Brain pericyte (primary cell): ENCODE measurements at places on chromosomes 7 and 10.
A peak's percentile ranks its signal among the peaks of the same experiment; 100 is the strongest.

DNA sequence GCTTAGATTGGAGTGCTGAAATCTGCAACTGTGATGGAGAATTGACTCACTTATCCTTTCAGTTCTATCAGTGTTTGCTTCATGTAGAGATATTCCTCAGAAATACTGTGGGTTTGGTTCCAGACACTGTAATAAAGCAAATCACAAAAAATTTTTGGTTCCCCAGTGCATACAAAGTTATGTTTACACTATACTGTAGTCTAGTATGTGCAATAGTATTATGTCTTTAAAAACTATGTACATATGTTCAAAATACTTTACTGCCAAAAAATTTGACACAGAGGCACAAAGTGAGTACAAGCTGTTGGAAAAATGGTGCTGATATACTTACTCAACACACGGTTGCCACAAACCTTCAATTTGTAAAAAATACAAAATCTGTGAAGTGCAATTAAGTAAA, 112.5 kb downstream of the EPC1 start:
- DNase-seq: no peak

GRCh38 chr7:5472432-5473315, 49.0 kb upstream of the TNRC18 start:
- DNase-seq: no peak

- DNase-seq: no peak
Observed at GRCh38 chr10:24430591-24430990, 221.7 kb downstream of the KIAA1217 start.

DNA sequence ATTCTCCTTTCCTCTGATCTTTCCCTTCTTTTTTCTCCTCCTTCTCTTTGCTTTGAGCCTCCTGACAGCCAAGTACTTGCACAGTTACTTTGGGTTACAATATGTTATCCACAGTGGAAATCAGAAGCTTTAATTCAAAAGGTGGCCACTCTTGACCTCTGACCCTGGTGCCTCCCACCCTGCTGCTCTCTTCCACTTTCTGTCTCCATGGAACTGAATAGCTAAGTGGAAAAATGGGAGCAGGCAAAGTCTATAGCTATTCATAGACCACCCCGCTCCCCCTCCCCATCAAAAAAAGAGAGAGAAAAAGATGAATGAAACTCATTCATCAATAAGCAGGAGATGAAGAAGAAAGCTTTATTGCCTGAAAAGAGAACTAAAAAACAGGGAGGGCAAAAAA, 39.4 kb downstream of the PTN start:
- DNase-seq: no peak

DNA sequence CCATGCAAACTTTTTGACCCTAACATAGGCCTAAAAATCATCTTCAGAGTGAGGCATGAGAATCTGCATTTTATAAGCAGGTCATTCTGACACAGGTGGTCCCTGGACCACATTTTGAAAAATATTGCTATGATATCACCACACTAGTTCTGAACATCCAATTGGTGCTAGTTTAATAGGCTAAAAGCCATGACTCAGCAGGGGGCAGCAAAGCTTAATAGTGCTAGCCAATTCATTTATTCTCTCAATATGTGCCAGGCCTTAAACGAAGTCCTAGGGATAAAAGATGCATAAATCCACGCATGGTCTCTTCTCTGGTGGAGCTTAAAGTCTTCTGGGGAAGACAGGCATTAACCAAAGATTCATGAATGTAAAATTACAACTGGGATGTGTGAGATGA, 10.2 kb upstream of the SLC25A28 start:
- DNase-seq: no peak

GRCh38 chr7:29189743-29190201, 4.8 kb upstream of the CHN2 start:
- DNase-seq: no peak

GRCh38 chr10:43940898-43941837, 292.5 kb upstream of the ZNF32 start:
- DNase-seq: no peak

GRCh38 chr10:124105594-124105993, 12.2 kb upstream of the CHST15 start:
- no peak for DNase-seq

DNA sequence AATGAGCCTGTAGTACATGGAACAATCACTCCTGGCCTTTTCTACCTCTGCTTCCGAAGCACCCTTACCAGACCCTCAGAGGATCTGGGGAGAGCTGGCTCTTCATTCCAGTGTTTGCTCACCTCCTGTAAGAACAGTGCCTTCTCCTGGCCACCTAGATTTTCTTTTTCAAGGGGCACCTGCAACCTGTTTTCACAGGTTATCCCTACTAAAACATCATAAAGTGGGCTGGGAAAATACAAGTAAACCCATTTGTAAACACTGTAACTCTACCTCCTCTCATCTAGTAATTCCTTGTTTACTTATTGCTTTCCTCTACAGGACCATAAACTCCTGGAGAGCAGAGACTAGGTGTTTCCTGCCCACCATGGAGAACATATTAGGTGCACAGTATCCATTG, 1.1 kb downstream of the PIK3AP1 start:
- DNase-seq: no peak

GRCh38 chr10:100100651-100101184, 19.0 kb upstream of the CPN1 start:
- no peak for DNase-seq

DNA sequence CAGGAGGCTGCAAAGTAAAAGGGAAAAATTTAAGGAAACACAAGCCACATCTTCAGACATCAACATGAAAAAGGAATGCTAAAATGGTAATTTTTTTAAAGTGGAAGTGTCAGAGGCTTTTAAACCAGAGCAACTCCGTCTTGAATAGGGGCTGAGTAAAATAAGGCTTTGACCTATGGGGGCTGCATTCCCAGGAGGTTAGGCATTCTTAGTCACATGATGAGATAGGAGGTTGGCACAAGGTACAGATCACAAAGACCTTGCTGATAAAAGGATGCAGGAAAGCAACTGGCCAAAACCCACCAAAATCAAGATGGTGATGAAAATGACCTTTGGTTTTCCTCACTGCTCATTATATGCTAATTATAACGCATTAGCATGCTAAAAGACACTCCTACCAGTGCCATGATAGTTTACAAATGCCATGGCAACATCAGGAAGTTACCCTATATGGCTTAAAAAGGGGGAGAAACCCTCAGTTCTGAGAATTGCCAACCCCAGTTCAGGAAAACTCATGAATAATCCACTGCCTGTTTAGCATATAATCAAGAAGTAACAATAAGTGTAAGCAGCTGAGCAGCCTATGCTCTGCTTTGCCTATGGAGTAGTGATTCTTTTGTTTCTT, 128.3 kb downstream of the SKAP2 start:
- DNase-seq: no peak

DNA sequence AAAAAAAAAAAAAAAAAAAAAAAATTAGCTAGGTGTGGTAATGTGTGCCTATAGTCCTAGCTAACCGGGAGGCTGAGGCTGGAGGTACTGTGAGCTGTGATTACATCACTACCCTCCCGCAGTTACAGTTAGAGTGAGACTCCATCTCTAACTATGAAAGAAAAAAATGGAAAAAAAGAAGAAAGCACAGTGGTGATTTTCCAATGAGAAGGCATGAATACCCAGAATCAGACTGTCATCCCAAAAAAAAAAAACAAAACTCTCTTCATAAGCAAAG, 269.9 kb upstream of the MKLN1 start:
- DNase-seq: no peak

- DNase-seq: no peak
Observed at GRCh38 chr7:13708670-13709069, 280.8 kb downstream of the ETV1 start.

GRCh38 chr7:130476297-130477150, 15.4 kb upstream of the MEST start:
- no peak for DNase-seq

GRCh38 chr10:132507409-132507955, 30.1 kb upstream of the INPP5A start:
- DNase-seq: no peak

DNA sequence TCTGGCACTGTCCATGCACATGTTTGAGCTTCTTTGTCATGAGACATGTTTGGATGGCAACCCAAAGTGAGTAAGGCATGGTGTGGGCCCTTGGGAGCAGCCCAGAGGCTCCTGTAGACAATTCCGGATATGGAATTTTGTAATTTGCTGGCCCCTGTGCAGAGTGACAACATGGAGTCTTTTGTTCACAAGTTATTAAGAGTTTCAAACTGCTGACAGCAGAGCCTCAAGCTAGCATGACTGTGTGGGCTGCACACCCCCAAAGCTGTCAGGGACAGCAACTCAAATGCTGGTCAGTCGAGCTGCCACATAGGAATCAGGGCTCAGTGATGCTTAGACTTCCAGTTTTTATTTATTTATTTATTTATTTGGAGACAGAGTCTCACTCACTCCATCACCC, 7.0 kb upstream of the MYL7 start:
- DNase-seq: no peak

- DNase-seq: no peak
Observed at GRCh38 chr10:30536578-30536977, 93.0 kb downstream of the LYZL2 start.

DNA sequence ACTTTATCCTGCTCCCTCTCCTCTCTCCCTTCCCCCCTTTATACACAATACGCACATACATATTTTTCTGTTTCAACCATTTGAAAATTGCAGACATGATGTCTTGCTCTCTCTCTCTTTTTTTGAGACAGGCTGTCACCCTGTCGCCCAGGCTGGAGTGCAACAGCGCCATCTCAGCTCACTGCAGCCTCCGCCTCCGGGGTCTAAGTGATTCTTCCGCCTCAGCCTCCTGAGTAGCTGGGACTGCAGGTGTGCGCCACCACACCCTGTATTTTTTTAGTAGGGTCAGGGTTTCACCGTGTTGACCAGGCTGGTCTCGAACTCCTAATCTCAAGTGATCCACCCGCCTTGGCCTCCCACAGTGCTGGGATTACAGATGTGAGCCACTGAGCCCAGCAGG, 38.5 kb downstream of the KLHDC10 start:
- DNase-seq: no peak

DNA sequence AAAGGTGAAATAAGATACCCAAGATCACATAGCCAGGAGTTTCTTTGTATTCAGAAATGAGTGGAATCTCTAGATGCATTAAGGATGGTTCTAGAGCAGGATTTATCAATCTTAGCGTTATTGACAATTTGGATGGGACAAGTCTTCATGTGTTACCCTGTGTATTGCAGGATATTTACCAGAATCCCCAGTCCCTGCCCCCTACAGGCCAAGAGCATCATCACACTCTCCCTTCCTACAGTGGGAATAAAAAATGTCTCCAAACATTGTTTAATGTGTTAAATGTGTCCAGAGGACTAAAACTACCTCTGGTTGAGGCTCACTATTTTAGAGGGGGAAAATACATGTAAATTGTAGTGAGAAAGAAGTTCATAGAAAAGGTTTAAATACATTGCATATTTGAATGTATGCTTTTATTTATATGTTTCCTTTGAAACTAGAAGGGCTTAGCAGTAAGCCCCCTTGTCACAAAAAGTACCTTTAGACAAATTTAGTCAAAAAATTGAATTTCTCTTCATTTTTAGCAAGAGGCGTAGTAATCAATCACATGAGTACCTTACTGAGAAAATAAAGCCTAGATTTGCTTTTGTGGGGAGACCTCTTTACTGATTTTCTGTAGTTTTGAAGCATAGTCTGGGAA, 141.2 kb downstream of the MLLT10 start:
- DNase-seq: no peak

GRCh38 chr7:138207555-138207971, 131.3 kb downstream of the AKR1D1 start:
- no peak for DNase-seq

DNA sequence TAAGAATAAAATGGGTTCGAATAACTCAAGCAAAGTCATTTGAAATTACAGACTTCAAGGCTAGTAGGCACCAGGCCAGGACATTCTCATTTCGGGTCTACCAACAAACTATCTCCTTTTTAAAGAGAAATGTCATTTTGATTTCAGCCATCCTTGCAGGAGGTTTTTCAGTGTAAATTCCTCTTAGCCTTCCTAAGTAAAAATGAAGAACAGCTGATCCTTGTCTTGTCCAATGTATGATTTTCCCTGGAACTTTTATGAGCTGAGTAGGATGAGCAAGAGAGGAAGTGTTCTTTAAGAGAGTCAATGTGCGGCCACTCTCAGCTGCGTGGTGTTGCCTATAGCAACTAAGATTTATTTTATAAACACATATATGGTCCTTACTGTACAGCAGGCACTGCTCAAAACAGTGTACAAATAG, 110.1 kb downstream of the PLCE1 start:
- peak; percentile 34 for DNase-seq

GRCh38 chr7:149561072-149561471, 63.5 kb upstream of the ZNF746 start:
- DNase-seq: no peak

DNA sequence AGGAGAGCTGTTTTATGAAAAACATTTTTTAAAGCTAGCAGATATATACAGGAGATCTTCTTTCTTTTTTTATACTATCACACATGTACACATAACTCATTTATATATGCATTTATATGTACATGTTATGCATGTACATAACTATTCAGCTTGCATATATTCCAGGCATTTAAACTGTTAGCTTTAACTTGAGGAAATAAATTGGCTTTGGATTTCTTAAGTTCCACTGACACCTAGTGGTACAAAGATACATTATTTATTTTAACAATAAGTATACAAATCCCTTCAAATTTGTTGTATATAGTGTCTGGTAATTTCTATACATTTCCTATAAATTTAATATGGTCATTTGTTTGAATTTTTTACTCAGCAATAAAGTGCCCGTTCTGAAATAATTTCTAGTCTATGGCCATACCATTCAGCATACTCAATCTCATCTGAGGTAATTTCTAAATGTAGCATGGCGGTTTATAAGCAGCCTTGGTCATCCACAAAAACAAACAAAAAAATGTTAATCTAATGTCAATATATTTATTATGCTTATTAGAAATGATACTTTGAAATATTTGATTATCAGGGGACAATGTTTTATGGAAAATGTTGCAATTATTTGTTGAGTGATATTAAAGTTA, 11.6 kb downstream of the ZDHHC6 start:
- no peak for DNase-seq

DNA sequence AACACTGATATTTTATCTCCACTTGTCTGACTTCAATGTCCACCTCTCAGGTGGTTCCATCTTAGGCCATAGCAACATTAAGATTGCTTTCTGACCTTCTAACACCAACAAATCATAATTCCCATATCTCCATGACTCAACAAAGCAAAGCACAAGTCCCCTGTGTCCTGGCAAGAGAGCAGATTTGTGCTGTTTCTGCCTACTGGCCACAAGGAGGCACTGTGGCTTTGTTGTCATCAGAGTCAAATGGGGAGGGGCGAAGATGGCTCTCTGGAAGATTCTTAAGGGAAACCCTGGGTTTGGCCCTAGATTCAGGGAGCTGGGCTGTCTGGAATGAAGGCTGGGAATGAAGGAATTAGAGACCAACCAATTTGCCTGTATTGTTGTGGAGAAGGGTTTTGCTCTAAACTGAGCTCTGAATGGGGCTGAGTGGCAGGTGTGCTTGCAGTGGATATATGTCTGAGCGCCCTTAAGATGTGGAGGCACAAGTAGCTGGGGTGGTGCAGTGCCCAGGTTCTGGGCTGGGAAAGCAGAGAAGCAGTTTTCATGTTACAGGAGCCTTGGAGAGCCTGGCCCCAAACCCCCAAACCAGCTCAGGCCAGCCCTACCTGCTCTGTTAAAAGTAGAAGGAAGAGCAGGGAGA, 154.8 kb upstream of the PRSS58 start:
- DNase-seq: no peak

- no peak for DNase-seq
Observed at GRCh38 chr7:100875356-100875751, 451 bp downstream of the SRRT start.

GRCh38 chr7:131096267-131096927, 231.3 kb upstream of the MKLN1 start:
- no peak for DNase-seq

GRCh38 chr7:29459589-29459988, 104.0 kb upstream of the PRR15 start:
- no peak for DNase-seq

GRCh38 chr10:128572696-128573095, 446.5 kb upstream of the MKI67 start:
- DNase-seq: no peak
